ENCODE measurements at places on chromosomes 13 and 19.

GRCh38 chr13:96299235-96299634 lies 209.3 kb downstream of the HS6ST3 start:
- DNase-seq: no peak
- H3K27ac ChIP-seq: no peak overlapping the region
- H3K4me1 ChIP-seq: no peaks in the 10 kb centered on the region

- no peak overlapping the region for H3K27ac ChIP-seq
- DNase-seq: no peak
- no peak overlapping the region for H3K4me3 ChIP-seq
- H3K27me3 ChIP-seq: no peaks in the 10 kb centered on the region
Measured at GRCh38 chr13:32454886-32455593, 27.1 kb upstream of the N4BP2L1 start.

- DNase-seq: no peak
- peak overlapping the region; percentile 62 for H3K4me3 ChIP-seq
- no peaks in the 10 kb centered on the region for H3K27me3 ChIP-seq
Measured at GRCh38 chr13:114235697-114236096, 1.0 kb downstream of the CDC16 start.

- DNase-seq: no peak
- H3K27ac ChIP-seq: no peak overlapping the region
- H3K4me1 ChIP-seq: 0 out of 2 replicates have a peak, but pooled peaks cover 3% of the 10 kb centered on the region
- no peaks in the 10 kb centered on the region for H3K36me3 ChIP-seq
Measured at GRCh38 chr19:37964109-37964508, 57.1 kb downstream of the SIPA1L3 start.

- H3K4me3 ChIP-seq: no peak overlapping the region
- H3K27me3 ChIP-seq: no peaks in the 10 kb centered on the region
- H3K27ac ChIP-seq: no peak overlapping the region
- DNase-seq: no peak
- H3K36me3 ChIP-seq: no peaks in the 10 kb centered on the region
Measured at GRCh38 chr13:45299194-45299593, 41.8 kb downstream of the TPT1 start.

DNA sequence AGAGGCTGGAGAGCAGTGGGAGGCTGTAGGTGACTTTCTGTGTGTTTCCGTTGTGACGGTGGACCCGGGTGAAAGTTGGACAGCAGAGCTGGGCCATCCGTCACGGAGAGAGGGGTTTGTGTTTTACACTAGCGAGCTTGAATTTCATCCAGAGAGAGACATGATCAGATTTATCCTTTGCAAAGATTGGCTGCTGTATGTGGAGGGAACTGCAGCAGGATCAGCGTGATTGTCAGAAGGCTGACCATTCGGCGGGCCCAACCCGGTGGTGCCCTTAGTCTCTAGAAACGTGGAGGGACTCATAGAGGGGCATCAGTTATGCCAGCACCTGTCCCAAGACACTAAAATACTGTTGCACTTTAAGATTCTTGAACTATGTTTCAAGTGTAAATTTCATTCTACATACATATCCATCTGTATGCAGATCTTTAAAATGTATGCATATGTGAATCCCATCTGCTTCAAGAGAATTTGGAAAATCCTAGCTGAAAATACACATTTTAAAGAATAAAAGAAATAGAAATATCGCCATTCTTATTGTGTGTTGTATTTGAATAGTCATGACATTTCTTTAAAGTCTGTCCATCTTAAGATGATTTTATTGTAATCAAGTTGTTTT lies 7.0 kb downstream of the FAM124A start:
- H3K4me3 ChIP-seq: no peak overlapping the region
- no peaks in the 10 kb centered on the region for H3K27me3 ChIP-seq
- no peak for DNase-seq
- no peaks in the 10 kb centered on the region for H3K36me3 ChIP-seq
- peaks cover 2% of the 10 kb centered on the region for H3K4me1 ChIP-seq

GRCh38 chr19:34426096-34426661 lies 2.0 kb upstream of the UBA2 start:
- no peak overlapping the region for H3K4me3 ChIP-seq
- no peaks in the 10 kb centered on the region for H3K36me3 ChIP-seq
- no peak overlapping the region for H3K27ac ChIP-seq
- no peaks in the 10 kb centered on the region for H3K27me3 ChIP-seq
- DNase-seq: no peak

DNA sequence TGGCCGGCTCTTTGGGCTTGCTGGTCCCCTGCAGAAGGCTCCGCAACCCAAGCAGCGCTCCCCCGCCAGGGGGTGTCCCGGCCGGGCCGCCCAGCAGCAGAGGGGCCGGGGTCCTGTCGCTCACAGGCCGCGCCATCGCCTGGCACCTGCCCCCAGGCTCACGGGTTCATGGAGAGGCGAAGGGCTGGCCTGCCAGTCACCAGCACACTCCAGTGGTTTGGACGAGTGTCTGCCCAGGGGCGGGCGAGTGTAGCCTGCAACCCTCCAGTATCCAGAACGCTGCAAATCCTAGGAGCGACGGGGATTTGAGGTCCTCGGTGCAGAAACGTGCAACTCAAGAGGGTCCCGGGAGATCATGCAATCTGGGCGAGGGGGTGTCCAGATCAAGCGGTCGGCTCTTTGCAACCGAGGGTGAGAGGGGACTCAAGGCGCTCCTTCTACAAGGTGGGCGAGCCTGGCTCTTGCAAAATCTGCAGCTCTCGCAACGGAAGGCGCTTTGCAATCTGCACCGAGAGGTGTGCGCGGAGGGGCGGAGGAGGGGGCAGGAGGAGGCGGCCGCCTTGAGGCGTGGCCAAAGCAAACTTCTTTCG lies at the start of gene DBP:
Gene DBP, minus strand, starts transcription at position 521 of the 590 bp plus-strand sequence. Its CDS starts 385 bp downstream, at position 136.
- no peak within 1 kb of the TSS for H3K27ac ChIP-seq
- peaks cover 13% of the 10 kb centered on the region for H3K4me1 ChIP-seq
- no peak for DNase-seq

DNA sequence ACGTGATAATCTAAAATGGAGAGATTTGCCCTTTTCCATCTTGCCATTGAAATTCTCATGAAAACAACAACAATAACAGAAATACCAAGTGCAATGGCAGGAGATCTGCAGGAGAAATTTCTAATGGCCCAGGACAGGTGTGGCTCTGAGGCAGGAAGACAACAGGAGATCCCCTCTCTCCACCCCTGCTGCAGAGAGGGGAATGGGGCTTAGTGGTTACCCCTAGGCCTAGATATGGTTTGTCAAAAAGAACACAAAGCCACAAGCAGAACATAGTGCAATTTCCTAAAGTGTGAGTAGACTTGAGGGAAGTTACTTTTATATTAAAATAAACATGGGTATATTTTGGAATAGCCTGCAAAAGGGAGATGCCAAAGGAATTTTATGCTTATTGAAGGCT lies 369.5 kb downstream of the KCNRG start:
- H3K27ac ChIP-seq: no peak overlapping the region
- H3K4me1 ChIP-seq: peaks cover 3% of the 10 kb centered on the region
- H3K4me3 ChIP-seq: no peak overlapping the region
- no peak for DNase-seq

DNA sequence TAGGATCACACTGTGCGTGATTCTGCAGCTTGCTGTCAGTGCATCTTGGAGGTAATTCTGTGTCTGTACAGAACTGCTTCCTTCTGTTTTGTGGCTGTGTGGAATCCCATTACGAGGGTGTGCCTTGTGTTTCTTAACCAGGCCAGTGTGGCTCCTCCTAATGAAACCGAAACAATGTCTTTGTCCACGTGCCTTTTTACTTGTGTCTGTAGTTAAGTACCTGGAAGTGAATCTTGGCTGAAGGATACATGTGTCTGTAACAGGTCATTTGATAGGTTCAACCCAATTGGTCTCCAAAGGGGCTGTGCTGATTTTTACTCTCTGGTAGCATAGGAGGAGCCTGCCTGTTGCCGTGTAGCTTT lies 13.1 kb downstream of the NOP53 start:
- H3K4me1 ChIP-seq: no peaks in the 10 kb centered on the region
- no peak overlapping the region for H3K27ac ChIP-seq
- peaks cover 49% of the 10 kb centered on the region for H3K36me3 ChIP-seq
- no peak overlapping the region for H3K4me3 ChIP-seq
- no peak for DNase-seq

GRCh38 chr13:110116072-110116487 lies 190.9 kb downstream of the COL4A1 start:
- no peak overlapping the region for H3K4me3 ChIP-seq
- no peaks in the 10 kb centered on the region for H3K27me3 ChIP-seq
- DNase-seq: no peak
- H3K27ac ChIP-seq: no peak overlapping the region
